ENCODE measurements at places on chromosomes 5 and 9. TPM values are rescaled to one million over a fixed set of nuclear protein-coding genes. Genes with fewer than 3 reads are reported as not detected.

DNA sequence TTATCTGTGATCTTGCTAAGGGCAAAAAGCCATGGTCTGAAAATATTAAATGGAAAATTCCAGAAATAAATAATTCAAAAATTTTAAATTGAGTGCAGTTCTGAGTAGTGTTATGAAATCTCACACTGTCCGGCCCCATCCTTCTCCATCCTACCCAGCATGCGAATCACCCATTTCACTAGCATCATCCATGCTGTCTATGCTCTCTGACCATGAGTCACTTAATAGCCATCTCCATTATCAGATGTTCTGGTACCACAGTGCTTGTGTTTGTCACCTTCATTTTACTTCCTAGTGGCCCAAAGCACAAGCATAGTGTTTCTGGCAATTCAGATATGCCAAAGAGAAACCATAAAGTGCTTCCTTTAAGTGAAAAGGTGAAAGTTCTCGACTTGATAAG lies 63.3 kb upstream of the SMC5 start:
- no peak for DNase-seq

GRCh38 chr5:58327289-58327688 lies 132.6 kb downstream of the PLK2 start:
- DNase-seq = no peak

DNA sequence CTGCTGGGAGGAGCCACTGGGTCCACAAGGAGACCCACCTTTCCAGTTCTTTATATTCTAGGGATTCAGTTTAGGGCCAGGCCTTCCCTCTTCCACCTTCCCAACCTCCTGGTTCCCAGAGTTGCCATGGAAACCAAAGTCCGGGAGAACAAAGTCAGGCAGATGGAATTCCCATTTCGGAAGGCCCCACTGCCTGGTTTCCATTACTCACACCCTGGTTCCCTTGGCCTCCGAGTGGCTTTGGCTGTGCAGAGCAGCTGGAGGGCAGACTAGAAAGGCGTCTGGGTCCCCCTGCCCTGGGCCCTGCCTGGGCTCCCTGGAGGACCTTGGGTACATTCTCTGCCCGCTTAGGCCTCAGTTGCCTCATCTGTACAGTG lies 136.1 kb downstream of the RGS3 start:
- DNase-seq = no peak

- peak; percentile 20 for DNase-seq
Observed at GRCh38 chr9:86141843-86142242, 42.5 kb upstream of the GOLM1 start.

Gene MLANA
- total RNA-seq = not detected

DNA sequence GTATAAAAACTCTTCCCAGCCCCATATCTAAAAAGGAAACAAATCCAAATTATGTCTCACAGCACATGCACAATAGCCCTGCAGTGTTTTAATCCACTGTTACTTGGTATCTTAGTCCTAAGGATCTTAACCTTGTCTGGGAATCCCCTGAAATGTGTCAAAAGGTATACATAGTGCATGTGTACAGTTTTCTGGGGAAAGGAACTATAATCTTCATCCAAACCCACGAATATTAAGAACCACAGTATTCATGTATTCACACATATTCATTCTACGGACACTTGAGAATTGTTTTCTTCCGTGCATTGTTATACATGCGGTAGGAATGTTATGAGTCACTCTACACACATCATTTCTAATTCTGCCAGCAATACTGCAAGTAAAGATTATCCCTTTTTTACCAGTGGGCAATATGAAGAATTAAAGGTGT lies 47.8 kb upstream of the SNX2 start:
- DNase-seq = peak; percentile 90

DNA sequence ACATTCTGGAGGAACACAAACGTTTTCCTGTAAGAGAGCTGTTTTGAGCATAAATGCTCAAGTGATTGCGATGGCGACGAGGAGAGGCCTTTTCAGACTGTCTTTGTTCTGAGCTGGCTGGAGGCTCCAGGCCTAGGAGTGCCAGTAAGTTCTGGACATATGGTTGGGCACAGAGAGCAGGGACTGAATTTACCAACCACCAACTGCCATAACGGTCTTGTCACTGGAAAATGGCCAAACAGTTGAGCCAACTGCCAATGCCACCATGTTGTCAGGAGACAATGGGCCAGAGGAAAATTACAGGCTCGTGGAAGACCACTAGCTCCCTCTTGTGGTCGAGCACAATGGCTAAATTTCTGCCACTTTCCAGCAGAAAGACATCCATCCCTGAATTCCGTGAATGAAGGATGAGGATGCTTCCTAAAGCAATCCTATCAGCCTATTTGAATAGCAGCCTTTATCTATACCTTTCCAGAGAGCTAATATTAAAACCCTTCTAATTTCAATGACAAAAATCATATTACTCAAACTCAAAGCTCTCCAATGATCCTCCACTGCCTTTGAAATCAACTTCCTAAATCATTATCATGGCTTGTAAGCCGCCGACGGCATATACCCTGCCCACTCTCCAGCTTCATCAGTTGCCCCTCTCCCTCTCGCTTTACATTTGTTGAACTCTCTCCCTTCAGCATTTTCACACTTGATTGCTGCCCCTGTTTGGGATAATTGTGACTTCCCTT lies 66.9 kb upstream of the GLIS3 start:
- peak; percentile 74 for DNase-seq

DNA sequence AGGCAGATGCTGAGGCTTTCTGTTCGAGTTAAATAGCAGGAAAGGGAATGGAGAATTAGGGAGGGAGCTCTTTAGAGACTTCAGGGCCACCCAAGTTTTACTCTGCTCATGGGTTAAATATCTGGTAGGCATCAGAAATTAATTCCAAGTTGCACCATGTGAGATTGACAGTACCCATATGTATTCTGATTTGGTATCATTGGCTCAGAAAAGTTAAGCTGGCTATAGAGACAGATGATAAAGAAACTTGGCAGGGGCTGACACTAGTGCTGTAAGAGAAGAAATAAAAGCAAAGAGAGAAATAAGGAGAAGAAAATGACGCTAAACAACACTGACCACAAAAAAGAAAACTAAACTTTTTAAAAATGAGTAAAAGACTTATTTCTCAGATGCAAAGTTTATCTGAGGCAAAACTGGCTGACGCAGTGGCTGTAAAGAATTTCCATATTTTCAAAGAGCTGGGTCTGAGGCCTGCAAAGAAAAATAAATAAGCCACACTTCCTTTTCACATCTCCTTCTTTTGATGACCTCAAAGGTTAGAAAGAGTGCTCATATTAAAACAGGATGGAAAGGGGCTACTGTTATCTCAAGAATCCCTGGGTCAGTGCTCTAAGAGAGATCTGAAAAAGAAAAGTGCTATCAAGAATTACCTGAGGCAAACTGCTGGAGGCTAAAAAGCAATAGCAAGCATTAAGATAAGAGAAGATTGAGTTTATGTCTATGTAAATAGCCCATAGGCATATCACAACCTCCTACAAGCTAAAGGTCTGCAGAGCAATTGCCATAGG lies 399.0 kb upstream of the MEF2C start:
- DNase-seq = no peak

- DNase-seq = no peak
Observed at GRCh38 chr9:76620581-76620980, 143.7 kb upstream of the PCA3 start.

DNA sequence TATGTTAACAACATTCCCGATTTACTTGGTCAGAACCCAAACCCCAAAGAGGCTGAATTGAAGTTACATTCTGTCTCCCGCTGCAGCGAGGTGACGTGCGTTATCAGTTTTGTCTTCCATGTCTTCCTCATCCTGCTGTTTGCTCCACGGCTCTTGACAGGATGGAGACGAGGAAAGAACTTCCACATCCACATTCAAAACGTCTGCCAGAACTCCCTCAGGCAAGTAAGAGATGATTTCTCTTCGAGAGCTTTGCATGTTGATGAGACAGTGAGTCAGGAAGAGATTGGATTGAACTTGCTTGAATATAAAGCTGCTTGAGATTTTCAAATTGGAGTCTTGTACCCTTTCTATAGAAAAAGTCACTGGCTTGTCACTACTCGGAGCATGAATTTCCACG lies 242.6 kb downstream of the AUH start:
- DNase-seq = peak; percentile 67

Gene SPINK4
- total RNA-seq = not detected

DNA sequence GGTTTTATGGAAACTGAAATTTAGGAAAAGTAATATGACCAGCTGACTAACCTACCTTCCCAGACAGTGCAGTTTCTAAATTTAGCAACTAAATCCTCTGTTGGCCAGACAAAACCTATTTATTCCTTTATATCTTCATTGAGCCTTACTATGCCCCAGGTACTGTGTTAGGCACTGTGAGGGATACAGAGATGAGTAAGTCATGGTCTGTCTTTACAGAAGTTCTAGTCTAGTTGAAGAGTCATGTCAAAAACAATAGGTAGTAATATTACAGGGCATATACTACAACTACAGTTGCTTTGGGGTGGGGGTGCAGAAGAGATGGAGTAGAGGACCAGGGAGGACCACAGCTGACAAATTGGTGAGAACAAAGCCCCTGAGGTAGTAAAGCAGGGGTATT lies 42.8 kb downstream of the FBXO38 start:
- no peak for DNase-seq

DNA sequence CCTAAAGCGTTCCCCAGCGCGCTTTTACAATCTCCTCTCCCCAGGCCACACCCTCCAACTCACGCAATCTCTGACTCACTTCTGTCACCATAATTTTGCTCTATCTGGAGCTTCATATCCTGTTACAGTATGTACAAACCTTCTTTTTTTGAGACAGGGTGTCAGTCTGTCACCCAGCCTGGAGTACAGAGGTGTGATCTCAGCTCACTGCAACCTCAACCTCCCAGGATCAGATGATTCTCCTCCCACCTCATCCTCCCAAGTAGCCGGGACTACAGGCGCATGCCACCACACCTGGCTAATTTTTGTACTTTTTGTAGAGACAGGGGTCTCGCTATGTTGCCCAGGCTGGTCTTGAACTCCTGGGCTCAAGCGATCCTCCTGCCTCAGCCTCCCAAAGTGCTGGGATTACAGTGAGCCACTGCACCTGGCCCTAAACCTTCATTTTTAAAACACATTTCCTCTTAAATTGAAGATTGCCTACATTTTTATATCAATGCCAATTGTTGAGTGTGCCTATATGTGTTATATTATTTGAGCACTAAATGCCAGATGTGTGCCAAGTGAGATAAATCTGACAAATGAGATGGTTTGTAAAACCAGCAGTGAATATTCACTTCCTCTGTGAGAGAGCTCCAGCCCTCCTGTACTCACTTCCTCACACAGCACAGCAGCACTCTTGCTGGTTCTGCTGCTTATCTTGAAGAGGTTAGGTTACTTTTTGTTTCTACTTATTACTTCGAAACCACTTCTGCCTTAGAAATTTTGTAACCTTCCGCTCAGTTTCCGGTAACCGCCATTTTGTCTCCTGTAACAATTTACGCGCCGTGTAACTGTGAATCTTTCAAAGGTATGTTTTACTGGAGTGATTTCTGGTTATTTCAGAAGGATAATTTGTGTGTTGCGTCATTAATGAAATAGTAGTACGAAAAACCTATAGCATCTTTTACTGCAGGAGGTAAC lies 57.9 kb downstream of the DOCK8 start:
- no peak for DNase-seq

DNA sequence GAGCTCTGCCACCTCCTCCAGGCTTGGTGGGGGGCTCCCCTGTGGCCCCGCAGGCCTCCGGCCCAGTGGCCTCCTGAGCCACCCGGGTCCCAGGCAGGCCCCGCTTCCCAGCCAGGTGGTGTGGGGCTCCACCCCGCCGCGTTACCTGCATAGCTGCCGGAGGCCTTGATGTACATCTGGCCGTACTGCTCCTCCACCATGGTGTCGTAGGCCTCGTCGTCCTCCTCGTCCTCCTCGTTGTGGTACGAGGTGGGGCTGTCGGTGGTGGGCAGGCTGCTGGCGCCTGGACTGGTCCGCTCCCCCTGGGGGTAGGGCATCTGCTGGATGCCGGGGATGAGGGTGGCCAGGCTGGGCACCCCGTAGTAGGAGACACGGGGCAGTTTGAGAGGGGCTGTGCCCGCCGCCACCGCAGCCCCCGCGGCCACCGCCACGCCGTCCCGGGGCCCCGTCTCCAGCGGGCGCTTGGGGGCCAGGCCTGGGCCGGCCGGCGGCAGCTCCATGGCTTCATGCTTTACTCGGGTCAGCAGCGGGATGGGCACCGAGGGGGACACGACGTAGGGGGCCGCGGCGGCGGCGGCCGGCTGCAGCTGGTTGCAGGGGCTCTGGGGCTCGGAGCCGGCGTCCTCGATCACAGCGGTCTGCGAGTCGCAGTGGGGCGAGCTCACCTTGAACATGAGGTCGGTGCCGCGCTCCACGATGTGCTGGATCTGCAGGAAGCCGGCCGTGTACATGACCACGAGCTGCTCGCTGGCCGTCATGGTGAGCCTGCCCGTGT lies 45.4 kb downstream of the NACC2 start:
- DNase-seq = no peak

GRCh38 chr9:121192959-121193640 lies 8.6 kb downstream of the RAB14 start:
- no peak for DNase-seq

DNA sequence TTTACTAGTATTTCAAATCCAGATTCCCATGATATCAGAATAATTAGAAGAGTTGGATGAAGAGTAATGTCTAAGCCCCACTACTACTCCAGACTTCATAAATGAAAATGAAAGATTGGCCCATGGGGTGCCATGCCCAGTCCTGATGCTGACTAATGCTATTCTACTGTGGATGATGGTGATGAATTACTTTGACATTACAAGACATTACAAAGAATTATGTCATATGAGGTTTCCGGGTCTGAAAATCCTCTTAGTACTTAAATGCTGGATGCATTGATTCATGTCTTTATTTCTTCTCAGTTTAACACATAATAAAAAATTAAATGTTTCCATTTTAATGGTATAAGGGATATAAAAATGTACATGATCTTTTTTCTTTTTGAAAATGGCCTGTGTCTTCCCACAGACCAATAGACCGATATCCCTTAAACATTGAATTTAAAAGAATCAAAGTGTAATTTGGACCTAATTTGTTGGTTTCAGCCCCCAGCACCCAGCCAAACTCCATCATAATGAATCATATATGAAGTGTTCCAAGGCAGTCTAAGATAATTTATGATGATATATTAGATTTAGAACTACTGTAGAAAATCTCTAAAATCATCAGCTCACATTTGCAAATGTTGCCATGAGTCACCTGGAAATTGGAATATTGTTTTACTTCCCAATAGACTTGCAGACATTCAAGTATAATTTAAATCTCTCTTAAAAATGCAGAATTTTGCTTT lies 223.6 kb upstream of the SGCD start:
- DNase-seq = no peak

Gene MARVELD2
- 12.5 TPM for total RNA-seq

- DNase-seq = peak; percentile 46
Observed at GRCh38 chr9:130128733-130129431, 43.3 kb upstream of the NCS1 start.

Gene PCDHGB7
- total RNA-seq = 0.44 TPM

Gene INSL4
- not detected for total RNA-seq

Gene FRRS1L
- not detected for total RNA-seq

Gene RACK1
- total RNA-seq = 3,047 TPM

- DNase-seq = no peak
Observed at GRCh38 chr5:171702135-171702770, 83.4 kb upstream of the SMIM23 start.

Gene PHF24
- not detected for total RNA-seq
